T-helper 17 cell (primary cell): ENCODE measurements at places on chromosomes 13 and 19. TPM values are rescaled to one million over a fixed set of nuclear protein-coding genes. Genes with fewer than 3 reads are reported as not detected.

GRCh38 chr19:48556163-48556562, 4.2 kb downstream of the SULT2B1 start:
- no peak for DNase-seq

The ZNF709 gene
- 1.5 TPM for total RNA-seq

The TEX29 gene
- total RNA-seq: not detected

The MYO9B gene
- total RNA-seq: 220 TPM

The MEIOSIN gene
- not detected for total RNA-seq

GRCh38 chr19:48441360-48442050, 4.3 kb upstream of the GRWD1 start:
- DNase-seq: no peak

The OR7D4 gene
- total RNA-seq: not detected

GRCh38 chr19:5048091-5048726, 79.3 kb downstream of the KDM4B start:
- peak; percentile 53 for DNase-seq

DNA sequence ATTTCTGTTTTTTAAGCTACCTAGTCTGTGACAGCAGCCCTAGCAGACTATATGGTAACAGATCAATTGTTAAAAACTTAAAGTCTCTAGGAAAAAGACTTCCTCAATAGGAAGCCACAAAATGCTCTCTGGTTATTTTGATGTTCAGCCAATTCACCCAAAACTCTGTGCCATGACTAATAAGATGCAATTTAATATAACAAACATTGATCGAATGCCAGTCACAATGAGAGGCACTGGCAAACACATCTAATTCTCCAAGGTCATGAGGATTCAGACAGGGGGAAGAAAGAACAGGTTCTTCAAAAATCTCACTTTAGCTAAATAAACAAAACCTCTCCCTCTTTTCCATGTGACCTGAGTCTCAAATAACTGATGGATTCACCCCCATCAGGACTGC, 107.5 kb downstream of the SUCLA2 start:
- DNase-seq: no peak

The SEMA6B gene
- total RNA-seq: 0.20 TPM

The ZNF285 gene
- not detected for total RNA-seq

- no peak for DNase-seq
These were observed 671 bp downstream of the MCOLN1 start for GRCh38 chr19:7522923-7523667.

The RASGRP4 gene
- 2.8 TPM for total RNA-seq

- DNase-seq: no peak
These were observed 72.9 kb upstream of the TEX29 start for GRCh38 chr13:111247552-111247951.

DNA sequence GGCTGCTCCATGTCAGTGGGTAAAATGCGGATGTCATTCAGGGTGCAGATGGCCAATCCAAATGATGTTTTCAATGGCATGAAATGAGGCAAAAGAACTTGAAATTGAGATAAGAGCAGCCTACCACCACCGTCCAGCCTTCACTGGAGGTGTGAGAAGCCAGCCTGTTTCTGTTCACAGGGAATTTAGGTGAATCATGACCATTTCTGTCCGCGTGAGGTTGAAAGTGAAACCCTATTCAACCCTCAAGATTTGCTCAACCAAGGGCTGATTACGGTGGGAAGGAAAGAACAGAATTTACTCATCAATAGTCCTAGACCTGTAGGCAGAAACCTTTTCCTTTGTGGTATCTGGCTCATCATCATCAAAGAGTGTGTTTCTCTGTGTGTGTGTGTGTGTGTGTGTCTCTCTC, 370.7 kb downstream of the COG6 start:
- DNase-seq: no peak

The RGS9BP gene
- 0.52 TPM for total RNA-seq

The FCER2 gene
- not detected for total RNA-seq

DNA sequence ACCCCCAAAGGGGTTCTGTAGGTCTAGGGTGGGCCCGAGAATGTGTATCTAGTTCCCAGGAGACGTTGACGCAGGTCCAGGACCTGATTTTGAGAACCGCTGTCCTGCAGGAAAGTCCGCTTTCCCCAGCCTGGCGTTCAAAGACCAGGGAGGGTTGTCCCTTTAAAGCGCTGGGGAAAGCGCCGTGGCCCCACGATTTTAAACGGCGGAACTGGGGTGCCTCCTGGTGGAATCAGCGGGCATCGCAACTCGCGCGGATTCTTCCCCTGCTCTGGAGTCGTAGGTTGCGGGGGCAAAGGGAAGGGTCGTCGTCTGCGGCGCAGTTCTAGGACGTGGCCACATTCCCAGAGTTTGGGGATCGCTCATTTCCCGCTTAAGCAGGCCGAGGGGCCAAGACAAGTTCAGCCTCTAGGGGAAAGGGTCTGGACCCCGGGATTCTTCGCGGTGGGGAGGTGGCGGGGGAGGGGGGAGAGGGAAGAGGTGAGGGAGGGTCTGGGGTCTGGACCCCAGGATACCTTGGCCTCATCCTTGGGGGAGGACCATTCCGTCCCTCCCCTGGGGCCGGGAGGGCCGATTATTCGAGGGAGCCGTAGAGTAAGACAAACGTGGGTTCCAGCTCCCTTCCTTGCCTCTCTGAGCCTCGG, 7.7 kb downstream of the PNMA8B start:
- DNase-seq: peak; percentile 57

The KMT2B gene
- 76.1 TPM for total RNA-seq

The LENG9 gene
- total RNA-seq: 4.4 TPM

GRCh38 chr13:24638096-24638495, 42.1 kb upstream of the ATP12A start:
- no peak for DNase-seq

The CYP4F12 gene
- total RNA-seq: 5.2 TPM

The HCN2 gene
- total RNA-seq: 1.1 TPM

DNA sequence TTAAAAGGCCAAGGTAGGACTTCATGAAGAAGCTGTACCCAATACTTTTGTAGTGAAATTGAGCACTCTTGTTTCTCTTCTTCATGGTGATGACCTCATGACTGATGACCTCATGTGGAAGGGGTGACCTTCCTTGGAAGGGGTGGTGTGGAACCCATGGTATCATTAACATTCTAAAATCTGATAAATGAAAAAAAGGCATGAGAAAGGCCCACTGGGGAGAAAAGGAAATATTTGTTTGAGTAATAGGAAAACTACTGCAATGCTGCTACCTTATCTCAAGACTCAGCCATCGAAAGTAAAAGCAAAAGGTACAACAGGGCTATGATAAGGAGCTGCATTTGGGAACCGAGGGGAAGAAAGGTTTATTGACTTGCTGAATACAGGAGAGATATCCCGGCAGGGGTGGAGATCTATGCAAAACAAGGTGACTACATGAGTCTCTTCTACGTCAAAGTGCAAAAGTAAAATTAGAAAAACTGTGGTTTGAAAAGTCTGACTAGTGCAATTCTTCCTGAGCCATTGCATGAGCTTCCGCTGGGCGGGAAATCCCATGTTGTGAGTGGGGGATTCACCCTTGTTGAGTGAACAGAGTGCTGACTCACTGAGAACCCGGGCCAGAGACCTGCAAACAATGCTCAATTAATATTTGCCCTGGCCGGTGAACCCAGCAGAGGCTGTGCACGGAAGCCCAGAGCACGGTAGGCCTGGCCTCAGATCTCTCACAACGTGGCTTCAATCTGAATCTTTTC, 138.9 kb upstream of the RFC3 start:
- DNase-seq: peak; percentile 31

GRCh38 chr19:29383696-29384095, 142.1 kb upstream of the VSTM2B start:
- DNase-seq: no peak
